ENCODE measurements at places on chromosomes 13 and 19.

- no peak for DNase-seq
Observed at GRCh38 chr13:94620286-94620896, 18.7 kb downstream of the GPR180 start.

- no peak for DNase-seq
Observed at GRCh38 chr13:110265341-110265681, 41.6 kb downstream of the COL4A1 start.

GRCh38 chr13:23709536-23709935 lies 139.3 kb downstream of the TNFRSF19 start:
- DNase-seq = no peak

GRCh38 chr19:10826846-10827245 lies 9.2 kb downstream of the TMED1 start:
- DNase-seq = no peak

DNA sequence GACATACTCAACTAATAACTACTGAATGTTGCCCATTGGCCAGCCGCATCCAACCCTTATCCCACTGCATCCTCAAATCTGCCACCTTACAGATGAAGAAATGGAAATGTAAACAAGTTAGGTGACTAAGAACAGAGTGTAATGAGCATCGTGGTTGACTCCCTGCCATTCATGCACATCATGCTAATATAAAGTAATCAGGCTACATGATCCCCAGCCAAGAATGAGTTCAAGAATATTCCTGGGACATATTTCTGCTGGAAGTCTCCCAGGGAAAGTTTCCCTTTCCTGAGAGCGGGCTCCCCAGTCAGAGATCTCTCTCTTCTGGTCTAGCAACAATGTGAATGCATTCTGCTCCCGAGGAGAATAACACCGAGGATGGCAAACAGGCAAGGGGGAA lies 55.9 kb upstream of the SERP2 start:
- no peak for DNase-seq

DNA sequence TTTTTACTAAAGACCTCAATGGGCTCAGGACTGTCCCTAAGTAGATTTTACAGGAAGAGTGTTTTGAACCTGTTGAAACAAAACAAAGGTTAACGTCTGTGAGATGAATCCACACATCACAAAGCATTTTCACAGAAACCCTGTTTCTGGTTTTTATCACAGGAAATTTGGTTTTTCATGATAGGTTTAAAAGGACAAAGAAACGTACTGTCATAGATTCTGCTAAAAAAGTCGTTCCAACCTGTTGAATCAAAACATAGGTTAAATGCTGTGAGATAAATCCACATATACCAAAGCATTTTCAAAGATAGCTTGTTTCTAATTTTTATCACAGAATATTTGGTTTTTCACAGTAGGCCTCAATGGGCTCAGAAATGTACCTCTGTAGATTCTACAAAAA lies 1531.0 kb downstream of the UQCRFS1 start:
- no peak for DNase-seq

- no peak for DNase-seq
Observed at GRCh38 chr19:34454091-34454490, 25.9 kb downstream of the UBA2 start.

DNA sequence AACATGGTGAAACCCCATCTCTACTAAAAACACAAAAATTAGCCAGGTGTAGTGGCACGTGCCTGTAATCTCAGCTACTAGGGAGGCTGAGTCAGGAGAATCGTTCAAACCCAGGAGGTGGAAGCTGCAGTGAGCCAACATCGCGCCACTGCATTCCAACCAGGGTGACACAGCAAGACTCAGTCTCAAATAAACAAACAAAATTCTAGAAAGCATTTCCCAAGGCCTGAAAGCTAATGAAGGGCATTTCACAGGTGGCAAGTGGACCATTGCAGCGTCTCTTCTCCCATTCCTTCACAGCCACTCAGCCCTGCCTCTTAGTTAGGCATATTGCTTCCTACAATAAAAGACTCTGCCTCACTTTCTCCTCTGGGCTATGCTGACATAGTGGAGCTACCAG lies 13.5 kb upstream of the RXFP2 start:
- no peak for DNase-seq

- peak; percentile 51 for DNase-seq
Observed at GRCh38 chr19:49431330-49431749, 6.2 kb downstream of the GFY start.

DNA sequence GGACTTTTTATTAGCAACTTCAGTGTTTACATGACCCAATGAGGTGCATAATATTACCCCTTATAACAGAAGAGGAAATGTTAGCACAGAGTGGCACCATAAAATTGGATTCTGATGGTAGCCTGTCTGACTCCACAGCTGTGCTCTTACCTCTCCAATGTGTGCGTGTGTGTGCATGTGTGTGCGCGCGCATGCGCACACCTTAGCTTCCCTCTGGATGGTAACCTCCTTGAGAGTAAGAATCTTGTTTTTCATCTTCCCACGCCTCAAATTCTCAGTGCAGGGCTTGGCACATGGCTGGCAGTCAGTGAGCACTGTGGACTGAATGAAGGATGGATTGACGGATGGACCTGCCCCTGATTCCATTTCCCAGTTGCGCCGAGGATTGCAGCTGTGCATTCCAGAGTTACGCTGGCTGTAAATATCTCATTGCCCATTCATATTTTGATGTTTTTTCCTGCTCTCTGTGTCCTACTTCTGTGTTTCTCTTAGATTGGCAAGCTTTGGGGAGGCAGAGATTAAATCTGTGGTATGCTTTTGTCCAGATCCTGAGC lies 99.2 kb upstream of the WASF3 start:
- no peak for DNase-seq

GRCh38 chr13:93859716-93860115 lies 619.8 kb downstream of the DCT start:
- DNase-seq = no peak

DNA sequence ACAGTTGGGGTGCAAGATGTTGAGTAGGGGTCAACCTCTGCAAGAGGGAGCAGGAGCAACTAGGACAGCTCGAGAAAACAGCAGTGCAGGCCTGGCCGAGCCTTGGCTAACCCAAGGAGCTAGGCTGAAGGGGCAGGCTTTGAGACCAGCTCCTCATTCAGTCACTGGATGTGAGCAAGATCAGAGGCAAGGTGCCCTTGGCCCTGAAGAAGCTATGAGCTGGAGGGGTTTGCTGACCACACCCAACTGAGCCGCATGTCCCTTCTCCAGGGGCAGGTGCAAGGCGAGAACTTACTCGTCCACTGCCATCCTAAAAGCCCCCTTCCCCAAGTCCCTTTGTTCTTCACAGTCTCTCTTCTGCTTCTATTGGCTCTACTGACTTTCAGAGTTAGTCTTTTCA lies 126.1 kb upstream of the UBL3 start:
- DNase-seq = no peak

- no peak for DNase-seq
Observed at GRCh38 chr19:46731584-46731983, 14.3 kb upstream of the FKRP start.

DNA sequence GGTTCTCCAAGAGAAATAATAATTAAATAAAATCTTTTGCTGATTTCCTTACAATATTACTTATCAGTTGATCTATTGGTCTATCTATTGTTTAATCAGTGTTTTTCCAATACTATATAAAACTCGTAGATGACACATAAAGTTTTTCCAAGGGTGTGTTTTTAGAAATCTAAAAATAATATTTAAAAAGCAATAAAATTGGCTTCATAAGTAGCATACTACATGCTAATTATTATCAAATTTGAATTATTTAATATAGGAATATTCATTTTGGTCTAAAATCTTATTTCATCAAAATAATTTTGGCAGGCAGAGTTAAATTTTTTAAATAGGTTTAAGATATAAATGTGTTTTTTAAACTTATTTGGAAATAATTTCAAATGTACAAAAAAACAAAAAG lies 49.4 kb upstream of the MIR17HG start:
- no peak for DNase-seq

GRCh38 chr13:91346850-91347201 lies 661 bp upstream of the MIR17HG start:
- peak; percentile 57 for DNase-seq

DNA sequence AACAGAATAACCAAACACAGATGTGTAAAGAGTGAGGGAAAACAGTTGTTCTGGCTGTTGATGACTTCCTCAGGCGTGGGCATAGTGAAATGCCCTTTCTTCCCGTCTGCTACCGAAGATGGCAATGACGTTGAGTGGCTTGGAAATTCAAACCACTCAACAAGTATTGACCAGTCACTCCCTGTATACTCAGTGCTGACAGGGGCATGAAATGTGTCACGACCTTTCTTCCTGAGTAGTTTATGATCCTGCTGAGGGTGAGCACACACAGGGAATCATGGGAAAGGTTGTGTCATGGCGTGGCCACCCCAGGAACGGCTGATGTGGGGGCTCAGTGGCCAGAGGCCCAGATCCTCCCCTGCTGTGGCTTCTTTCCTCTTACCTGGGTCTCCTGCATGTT lies 87.8 kb upstream of the C1QTNF9B start:
- no peak for DNase-seq

GRCh38 chr13:80979035-80979641 lies 638.2 kb upstream of the SPRY2 start:
- DNase-seq = peak; percentile 8

GRCh38 chr13:35841060-35841521 lies 290.1 kb downstream of the DCLK1 start:
- DNase-seq = no peak

GRCh38 chr13:32237681-32238080 lies 77.5 kb downstream of the ZAR1L start:
- DNase-seq = no peak

- no peak for DNase-seq
Observed at GRCh38 chr13:113009743-113010509, 40.9 kb downstream of the MCF2L start.

- DNase-seq = no peak
Observed at GRCh38 chr19:41694831-41695635, 7.0 kb upstream of the CEACAM7 start.

- DNase-seq = no peak
Observed at GRCh38 chr19:40274585-40275544, 10.3 kb downstream of the AKT2 start.

GRCh38 chr19:46975011-46975924 lies 44.4 kb upstream of the NPAS1 start:
- DNase-seq = no peak

GRCh38 chr19:18742324-18742723 lies 48.8 kb downstream of the COMP start:
- DNase-seq = no peak

- DNase-seq = no peak
Observed at GRCh38 chr13:98473788-98474144, 103.1 kb downstream of the STK24 start.

- no peak for DNase-seq
Observed at GRCh38 chr13:111372651-111373425, 52.4 kb downstream of the TEX29 start.

- DNase-seq = no peak
Observed at GRCh38 chr13:36822785-36823184, 3.8 kb downstream of the RFXAP start.

DNA sequence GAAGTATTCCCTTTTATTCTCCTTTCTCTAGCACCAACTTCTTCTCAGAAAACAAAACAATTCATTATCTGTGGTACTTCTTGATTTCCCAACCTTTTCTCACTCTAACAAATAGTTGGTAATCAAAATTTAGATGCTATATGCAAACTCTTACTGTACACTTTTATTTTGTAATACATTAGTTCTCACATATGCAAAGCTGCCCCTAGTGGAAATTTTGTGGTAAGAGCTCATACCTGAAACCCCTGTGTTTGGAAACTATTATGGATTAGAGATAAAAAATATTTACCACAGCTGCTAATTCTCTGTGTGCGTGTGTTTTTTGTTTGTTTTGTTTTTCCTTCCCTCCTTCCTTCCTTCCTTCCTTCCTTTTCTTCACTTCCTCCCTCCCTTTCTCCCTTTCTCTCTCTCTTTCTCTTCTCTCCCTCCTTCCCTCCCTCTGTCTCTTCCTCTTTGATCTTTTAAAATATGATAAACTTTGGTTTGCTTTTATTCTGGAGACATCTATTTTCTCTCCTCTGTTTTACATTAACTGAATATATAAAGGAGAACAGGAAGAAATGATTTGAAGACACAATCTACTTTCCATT lies 537.4 kb downstream of the SLITRK6 start:
- no peak for DNase-seq

DNA sequence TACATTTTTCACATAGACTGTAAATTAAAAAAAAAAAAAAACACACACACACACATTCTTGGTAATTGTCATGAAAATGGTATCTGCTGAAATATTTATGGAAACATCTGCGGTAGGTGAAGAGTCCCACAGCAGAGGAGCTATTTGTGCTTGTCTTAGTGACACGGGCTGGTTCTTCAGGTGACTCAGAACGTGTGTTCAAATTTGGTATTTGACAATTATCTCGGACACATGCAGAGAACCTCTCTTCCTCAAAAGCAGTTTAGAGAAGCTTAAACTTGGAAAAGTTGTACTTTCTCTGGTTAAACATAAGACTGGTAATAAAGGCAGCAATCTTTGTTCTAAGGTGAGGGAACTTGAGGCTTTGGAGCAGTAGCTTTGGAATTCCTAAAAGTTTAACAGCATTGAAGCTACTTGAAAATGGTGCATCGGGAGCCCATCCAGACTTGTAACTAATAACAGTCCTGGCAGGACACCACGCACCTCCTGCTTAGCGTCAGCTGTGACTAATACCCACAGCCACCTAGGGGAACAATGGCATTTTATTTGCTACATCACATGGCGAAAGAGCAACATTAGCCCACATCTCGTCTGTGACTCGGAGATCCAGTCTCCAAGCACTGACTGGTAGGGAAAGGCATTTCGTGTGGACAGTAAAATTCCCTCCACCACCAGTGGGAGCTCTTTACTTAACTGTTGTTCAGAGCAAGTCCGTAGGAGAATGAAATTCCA lies 1505.1 kb upstream of the SLC10A2 start:
- no peak for DNase-seq

DNA sequence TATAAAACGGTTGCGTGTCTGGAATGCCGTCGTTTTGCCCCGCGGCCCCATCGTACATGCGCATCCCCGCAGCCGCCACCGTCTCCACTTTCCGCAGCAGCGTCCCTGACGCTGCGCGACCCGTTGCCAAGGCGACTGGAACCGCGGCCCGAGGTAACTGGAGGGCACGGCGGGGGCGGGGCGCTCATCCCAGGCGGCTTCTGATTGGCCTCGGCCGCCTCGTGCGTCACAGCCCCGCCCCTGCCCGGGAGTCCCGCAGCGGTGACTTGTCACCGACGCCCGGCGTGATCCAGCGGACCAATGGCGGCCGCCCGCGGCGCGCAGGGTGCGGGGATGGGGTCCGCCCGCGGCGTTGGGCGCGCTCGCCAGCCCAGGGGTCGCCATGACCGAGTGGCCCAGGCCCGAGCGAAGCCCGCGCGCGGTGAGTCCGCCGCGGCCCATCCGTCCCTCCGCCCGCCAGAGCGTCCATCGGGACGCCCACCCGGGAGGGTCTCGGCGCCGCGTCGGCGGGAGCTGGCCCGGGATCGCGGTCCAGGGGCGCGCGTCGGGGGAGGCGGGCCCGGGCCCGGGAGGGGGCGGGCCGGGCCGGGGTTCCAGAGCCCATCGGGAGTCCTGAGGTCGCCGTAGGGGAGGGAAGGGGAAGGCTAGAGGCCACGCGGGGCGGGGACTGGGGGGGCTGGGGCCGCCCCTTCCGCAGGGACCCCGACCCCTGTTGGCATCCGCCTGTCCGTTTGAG lies at the start of gene ZSCAN1:
ZSCAN1 (plus strand) TSS at position 285 of the 736 bp plus-strand sequence. CDS start 3,812 bp downstream, outside the sequence.
- peak; percentile 8 for DNase-seq

All from activated naive CD4-positive, alpha-beta T cell treated with anti-CD3 and anti-CD28 coated beads, Interleukin-2, amount 50 U/mL, for 72 hours (primary cell).